Forelimb muscle (tissue), 1 donor: ENCODE measurements at places on chromosomes 7 and 10. TPM values are rescaled to one million over a fixed set of nuclear protein-coding genes. Genes with fewer than 3 reads are reported as not detected.

GRCh38 chr7:133354546-133355324 lies 101.9 kb downstream of the EXOC4 start:
- no peak for DNase-seq

- DNase-seq, result no peak
These were observed 83.4 kb upstream of the PPP1R9A start for GRCh38 chr7:94823947-94824346.

GRCh38 chr7:105188201-105188600 lies 174.2 kb downstream of the KMT2E start:
- DNase-seq, result no peak

- no peak for DNase-seq
These were observed 50.8 kb upstream of the FRMD4A start for GRCh38 chr10:14381475-14381874.

- no peak for DNase-seq
These were observed 179.7 kb downstream of the FAM107B start for GRCh38 chr10:14594878-14595525.

DNA sequence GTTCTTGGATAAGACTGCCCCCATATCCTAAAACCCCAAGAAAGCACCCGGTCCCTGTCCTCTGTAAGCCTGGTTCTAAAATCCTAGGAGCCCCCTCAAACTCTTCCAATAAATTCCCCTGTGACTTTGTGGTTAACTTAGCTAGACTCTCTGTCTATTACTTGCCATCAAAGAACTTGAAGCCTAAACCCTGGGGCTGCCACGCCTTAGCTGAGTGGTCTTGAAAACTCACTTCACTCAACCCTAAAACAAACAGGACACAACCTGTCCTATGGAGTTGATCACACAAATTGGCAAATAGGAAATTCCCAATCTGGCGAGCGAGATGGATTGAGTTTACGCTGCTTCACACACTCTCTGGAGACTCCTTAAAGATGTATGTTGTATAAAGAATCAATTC lies 191.4 kb upstream of the SVIL start:
- DNase-seq, result no peak

- DNase-seq, result no peak
These were observed 63.6 kb upstream of the IFRD1 start for GRCh38 chr7:112386619-112387018.

- peak; percentile 31 for DNase-seq
These were observed 45.6 kb upstream of the SCIN start for GRCh38 chr7:12524794-12525386.

DNA sequence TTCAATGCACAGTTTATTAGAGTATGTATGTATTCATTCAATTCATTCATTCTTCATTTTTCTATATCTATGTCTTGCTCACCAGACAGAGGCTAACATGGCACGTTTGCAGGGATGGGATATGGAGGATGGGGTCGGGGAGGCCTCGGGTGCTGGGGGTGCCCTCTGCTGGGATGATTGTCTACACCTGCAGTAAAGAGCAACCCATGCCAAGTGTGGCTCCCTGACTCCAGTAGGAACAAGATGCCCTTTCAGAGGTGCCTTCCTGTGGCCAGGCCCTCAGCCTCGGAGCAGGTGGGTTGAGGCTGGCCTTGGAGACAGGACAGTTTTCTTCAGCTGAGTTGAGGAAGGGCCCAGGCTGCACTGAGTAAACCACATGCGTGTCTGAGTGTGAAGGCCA lies 157.2 kb downstream of the SH2D4B start:
- no peak for DNase-seq

- no peak for DNase-seq
These were observed at the start of gene SVIL for GRCh38 chr10:29634764-29635625. SVIL (minus strand) TSS chr10:29634971; CDS start chr10:29555058, 79,913 bp downstream.

GRCh38 chr7:1735806-1736483 lies 65.9 kb downstream of the ELFN1 start:
- DNase-seq, result no peak

DNA sequence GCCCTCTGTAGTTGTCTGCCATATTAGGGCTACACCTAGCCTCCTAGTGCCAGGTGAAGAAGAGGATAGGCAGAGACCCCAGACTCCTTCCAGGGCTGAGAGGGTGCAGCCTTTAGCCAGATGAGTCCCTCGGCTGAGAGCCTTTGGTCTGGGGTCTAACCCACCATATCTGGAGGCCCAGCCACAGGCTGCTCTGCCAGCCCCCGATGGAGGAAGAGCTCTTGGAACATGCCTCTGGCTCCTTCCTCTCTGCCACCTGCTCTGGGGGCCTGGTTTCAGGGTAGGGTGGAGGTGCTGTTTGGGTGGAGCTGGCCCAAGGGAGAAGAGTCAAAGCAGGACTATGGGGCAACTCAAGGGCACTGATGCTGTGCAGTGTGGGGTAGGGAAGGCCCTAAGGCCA lies 1.4 kb downstream of the LRRC18 start:
- no peak for DNase-seq

DNA sequence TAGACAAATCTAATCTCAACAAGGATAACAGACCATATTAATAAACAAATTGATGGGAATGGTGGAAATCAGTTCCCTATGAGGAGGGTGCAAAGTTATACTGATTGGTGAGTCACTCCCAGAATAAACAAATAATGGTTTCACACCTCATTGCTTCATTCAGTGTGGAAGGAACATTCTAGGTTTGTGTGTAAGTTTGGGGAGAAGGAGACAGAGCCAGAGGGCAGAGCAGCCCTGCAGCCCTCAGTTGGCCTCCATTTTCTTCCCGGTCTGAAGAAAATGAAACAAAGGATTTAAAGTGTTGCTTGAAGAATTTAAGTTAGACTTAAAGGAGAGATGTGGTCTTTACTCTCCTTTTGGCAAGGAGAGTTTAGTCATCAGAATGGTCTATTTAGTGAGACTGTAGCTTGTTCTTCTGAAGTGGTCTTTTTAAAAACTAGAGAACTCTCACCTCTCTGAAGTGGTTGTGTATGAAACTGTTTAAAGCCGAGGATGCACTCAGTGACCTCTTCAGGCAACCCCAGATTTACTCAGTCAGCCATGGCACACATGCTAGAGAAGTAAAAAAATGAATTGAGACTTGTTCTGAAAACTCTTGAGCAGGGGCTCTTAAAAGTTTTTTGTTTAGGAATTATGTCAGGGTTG lies 27.2 kb downstream of the IKZF1 start:
- DNase-seq, result no peak

- DNase-seq, result no peak
These were observed 37.0 kb downstream of the MRPS33 start for GRCh38 chr7:140977741-140978140.

- no peak for DNase-seq
These were observed 43.9 kb downstream of the CHRM2 start for GRCh38 chr7:136912339-136912738.

Gene SH2D4B
- polyA plus RNA-seq, result not detected

Gene LRRC18
- polyA plus RNA-seq, result 0.09 TPM

Gene ZPBP
- polyA plus RNA-seq, result not detected

Gene MYO1G
- polyA plus RNA-seq, result 0.77 TPM

Gene PKD2L1
- polyA plus RNA-seq, result not detected
